ENCODE measurements at places on chromosomes 3 and 15.

DNA sequence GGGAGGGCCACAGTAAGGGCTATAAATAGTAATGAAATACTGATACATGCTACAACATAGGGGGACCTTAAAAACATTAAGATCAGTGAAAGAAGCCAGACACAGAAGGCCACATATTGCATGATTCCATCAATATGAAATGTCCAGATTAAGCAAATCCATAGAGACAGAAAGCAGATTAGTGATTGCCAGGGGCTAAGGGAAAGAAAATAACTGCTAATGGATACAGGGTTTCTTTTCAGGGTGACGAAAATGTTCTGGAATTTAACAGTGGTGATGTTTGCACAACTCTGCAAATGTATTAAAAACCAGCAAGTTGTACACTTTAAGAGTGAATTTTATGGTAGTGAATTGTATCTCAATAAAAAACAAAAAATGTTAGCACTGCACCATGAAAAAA lies 37.0 kb downstream of the PIK3R4 start:
- no peak for DNase-seq

DNA sequence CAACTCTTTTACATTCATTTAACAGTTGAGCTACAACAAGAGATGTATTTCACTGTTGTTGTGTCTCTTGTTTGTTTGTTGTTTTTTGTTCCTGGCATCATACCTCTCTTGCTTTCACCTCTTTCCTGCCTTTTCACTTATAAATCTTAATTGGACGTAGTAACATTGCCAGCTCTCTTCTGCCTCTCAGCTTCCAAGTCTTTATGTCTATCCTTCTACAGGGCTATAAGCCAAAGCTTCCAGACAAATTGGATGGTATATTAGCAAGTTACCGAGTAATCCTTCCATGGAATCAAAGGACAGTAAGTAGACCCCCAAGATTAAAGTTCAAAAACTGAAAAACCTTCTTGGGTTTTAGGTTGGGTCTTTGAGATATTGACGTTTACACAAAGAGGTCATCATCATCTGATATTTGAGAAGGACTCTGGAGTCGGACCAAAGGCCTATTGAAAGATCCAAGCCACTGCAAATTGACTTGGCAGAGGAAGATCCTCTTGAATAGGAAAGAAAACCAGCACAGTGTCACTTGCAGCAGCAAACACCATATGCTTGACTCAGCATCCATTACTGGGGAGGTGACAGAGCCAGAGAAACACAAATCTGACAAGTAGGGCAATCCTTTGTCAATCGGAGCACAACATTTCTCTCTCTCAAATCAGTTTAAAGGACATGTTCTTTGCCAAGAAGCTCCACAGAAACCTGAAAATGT lies 648.5 kb upstream of the NR2F2 start:
- DNase-seq: no peak

DNA sequence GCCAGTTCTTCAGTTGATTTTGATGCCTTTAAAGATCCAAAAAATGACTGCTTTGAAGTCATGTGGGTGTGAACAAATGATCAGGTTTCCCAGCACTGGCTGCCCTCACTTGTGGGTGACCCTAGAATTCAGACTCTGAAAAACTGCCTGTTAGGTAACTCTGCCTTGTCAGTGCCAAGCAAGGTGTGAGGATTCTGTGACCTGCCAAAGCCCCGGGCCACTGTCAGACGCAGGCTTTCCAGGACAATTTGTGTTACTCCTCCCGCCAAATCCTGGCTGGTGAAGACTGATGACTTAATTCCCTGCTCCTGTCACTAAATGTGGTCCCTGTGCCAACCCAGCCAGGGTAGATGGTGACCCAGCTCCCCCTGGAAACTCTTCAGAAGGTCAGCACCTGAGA lies 99.2 kb upstream of the PSMD6 start:
- DNase-seq: no peak

- no peak for DNase-seq
Measured at GRCh38 chr3:126026277-126026751, 57.3 kb downstream of the ROPN1B start.

GRCh38 chr3:175869404-175869803 lies 1010.3 kb downstream of the NAALADL2 start:
- DNase-seq: no peak
